ENCODE measurements at places on chromosomes 7 and 10.

DNA sequence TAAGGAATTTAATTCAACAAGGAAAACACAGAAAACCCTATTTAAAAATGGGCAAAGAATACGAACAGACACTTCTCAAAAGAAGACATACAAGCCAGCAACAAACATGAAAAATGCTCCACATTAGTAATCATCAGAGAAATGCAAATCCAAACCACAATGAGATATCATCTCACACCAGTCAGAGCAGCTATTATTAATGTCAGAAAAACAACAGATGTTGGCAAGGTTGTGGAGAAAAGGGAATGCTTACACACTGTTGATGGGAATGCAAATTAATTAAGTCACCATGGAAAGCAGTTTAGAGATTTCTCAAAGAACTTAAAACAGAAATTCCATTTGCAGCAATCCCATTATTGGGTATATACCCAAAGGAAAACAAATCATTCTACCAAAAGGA lies 55.2 kb downstream of the GCC1 start:
- no peak for DNase-seq

GRCh38 chr7:6273917-6274630 lies 1.6 kb upstream of the CYTH3 start:
- DNase-seq: no peak

GRCh38 chr10:112039823-112040222 lies 143.7 kb downstream of the GPAM start:
- DNase-seq: no peak

DNA sequence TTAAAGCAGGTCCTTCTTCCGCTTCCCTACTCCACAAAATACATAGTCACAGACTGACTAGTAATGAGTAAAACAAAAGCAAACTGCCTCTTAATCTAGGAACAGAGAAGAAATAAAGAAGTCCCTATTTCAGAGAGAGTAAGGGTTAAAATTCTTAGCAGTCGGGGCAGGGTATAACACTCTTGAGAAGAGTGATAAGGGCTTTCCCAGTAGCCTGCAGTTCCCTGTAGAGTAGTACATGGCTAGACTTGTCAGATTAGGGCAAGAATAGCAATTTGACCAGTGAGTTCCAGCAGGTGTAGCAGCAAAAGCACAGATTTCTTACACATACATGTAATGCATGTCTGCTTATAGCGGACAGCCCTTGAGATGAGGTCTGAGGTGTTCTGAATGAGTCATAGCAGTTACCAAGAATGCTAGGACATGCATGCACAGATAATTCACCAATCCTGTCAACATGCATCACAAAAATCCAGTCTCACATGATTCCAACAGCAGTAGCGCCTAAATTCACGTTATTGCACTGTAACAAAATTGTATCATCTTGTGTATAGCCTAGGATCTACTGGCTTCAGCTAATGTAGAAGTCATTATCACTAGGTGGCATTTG lies 40.7 kb downstream of the BTRC start:
- DNase-seq: no peak

DNA sequence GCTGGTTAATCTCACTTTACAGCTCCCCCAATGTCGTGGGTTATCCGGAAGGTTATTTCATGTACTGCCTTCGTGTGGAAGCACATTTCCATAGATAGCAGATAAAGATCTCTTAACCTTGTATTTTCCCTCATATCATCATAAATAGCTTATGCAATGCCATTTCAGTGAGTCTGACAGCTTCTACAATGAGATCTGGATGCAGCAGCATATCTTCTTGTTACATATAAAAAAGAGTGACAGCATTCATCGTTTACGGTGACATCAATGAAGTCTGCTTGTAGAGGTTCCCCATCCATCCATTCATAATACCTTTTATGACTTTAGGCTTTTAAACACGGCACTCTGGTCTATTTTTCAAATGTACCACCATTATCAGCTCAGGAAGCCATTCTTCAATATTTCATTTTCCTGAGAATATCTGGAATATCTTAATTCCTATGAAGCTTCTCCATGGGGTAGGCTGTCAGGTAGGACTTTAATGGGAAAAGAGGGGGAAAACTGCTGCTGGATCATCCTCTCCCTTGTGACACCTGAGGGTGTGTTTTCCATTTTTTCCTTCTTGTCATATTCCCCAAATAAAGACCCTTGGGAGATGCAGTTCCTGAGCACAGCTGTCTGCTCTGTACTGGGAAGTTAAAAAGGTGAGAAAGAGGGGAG lies 51.9 kb upstream of the CTBP2 start:
- DNase-seq: no peak

- DNase-seq: no peak
Measured at GRCh38 chr7:149456506-149457421, 4.1 kb downstream of the ZNF777 start.

- DNase-seq: no peak
Measured at GRCh38 chr10:75426880-75427279, 4.5 kb upstream of the LRMDA start.

DNA sequence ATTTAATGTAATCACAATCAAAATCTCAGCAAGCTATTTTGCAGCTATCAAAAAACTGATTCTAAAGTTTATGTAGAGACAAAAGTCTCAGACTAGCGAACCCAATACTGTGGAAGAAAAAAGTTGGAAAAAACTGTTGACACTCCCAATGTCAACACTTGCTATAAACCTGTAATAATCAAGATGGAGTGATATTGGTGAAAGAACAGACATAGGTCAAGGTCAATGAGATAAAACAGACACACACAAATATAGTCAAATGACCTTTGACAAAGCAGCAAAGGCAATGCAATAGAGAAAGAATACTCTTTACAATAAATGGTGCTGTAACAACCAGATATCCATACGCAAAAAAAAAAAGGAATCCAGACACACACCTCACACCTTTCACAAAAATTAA lies 84.5 kb downstream of the ATE1 start:
- DNase-seq: no peak

- peak; percentile 9 for DNase-seq
Measured at GRCh38 chr10:76982671-76983070, 654.9 kb downstream of the KCNMA1 start.

- DNase-seq: no peak
Measured at GRCh38 chr7:35761871-35762677, 38.8 kb upstream of the SEPTIN7 start.

- no peak for DNase-seq
Measured at GRCh38 chr10:34584164-34584563, 230.9 kb downstream of the PARD3 start.

DNA sequence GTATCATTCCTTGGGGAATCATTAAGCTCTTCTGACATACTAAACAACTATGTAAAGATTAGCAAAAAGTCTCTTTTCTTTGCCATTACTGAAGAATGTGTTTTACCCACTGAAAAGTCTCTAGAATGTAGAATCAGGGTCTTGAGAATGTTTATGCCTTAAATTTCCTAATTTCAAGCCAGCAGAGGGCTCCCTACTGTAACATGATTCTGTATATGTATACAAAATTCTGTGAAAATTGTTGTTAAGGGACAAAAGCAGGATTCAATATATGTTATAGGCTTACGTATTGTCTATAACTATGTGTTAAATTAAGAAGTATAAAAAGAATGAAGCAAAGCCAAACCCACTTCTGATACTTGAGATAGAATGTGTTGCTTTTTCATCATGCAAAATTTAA lies 296.9 kb upstream of the DGKB start:
- DNase-seq: peak; percentile 2

GRCh38 chr10:48742891-48743860 lies 58.5 kb downstream of the WDFY4 start:
- no peak for DNase-seq

DNA sequence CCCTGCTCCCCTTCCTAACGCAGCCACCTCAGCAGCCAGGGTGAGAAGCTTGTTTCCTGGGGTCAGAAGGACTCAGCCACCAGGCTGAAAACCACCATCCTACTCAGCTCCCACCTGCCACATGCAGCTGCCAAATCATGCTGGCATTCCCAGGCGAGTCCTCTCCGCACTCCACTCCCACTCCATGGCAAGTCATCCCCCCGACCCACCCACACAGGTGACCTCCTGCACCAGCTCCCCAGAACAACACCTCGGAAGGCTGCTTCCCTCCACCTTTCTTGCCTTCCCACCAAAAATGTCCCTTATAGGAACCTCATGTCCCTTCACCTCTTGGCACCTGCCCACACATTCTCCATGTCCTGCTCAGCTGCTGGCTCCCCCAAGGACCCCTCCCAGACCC lies 4.6 kb downstream of the PDAP1 start:
- no peak for DNase-seq

GRCh38 chr10:70404036-70404786 lies at the start of gene EIF4EBP2:
TSS of gene EIF4EBP2 (plus strand) at chr10:70404145. CDS start at chr10:70404402, 257 bp downstream.
- DNase-seq: peak; percentile 93

DNA sequence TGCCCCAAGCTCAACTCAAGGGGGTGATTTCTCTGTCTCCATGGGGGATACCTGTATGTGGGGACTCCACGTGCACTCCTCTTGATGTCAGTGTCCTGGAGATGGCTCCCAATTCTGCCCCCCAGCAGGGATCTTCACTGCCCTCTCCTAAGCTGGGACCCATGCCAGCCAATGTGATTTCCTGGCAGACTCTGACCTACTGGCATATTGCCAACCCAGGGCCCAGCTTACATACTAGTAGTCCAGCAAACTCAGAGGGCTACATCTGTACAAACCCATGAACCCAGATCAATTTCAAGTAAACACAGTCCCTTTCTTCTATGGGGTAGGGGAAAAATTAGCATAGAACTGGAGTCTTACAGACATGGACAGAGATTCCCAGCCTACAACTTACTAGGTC lies 26.2 kb upstream of the BMPR1A start:
- DNase-seq: peak; percentile 64

DNA sequence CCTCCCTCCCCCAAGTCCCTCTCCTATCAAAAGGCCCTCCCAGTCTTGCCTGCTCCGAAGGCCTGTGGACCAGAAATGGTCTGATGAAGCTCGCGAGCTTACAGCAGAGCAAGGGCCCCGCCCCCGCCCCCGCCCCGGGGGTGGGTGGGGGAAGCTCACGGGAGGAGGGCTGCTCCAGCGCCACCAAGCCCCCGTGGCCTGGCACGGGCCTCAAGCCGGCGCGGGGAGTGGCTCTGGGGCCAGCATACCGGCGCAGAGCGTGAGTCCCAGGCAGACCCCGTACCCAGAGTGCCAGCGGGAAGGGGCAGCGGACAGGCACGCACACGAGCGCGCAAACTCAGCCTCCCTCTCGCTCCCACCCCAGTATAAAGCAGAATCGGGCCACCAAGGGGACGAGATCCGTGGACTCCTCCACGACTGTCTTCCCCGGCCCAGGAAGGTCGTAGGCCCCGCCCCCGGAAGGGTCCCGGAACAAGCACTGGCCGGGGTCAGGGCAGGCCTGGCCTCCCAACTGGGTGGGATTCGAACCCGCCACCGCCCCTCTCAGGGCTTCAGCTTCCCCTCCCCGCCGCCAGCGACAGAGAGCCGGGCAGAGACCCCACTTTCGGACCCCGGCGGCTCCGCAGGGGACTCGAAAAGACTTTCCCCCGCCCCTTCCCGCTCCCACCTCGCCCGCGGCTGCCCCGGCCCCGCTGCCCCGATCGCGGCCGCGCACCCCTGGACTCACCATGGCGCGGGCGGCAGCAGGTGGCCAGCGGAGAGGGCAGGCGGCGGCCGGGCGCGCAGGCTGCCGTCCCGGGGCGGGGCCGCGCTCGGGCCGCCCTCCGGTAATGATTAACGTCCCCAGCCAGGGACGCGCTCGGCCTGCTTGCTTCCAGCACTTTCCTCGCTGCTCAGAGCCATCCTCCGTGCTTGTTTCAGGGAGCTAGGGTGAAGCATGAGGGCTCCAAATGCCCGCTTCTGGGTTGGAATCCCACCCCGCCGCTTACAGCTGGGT lies at the start of gene PCBD1:
Gene PCBD1 (minus strand): TSS at position 762 of the 997 bp plus-strand sequence. CDS start 32 bp downstream, at position 730.
- DNase-seq: peak; percentile 88

- no peak for DNase-seq
Measured at GRCh38 chr7:46775776-46776175, 806.1 kb downstream of the TNS3 start.

Measured in NCI-H146 (cell line).